ENCODE measurements at places on chromosomes 12 and 14.
A peak's percentile ranks its signal among the peaks of the same experiment; 100 is the strongest.

- DNase-seq, result no peak
Measured at GRCh38 chr12:54007538-54008259, 1.1 kb upstream of the HOXC8 start.

- DNase-seq, result no peak
Measured at GRCh38 chr12:95661360-95661759, 110.1 kb upstream of the USP44 start.

DNA sequence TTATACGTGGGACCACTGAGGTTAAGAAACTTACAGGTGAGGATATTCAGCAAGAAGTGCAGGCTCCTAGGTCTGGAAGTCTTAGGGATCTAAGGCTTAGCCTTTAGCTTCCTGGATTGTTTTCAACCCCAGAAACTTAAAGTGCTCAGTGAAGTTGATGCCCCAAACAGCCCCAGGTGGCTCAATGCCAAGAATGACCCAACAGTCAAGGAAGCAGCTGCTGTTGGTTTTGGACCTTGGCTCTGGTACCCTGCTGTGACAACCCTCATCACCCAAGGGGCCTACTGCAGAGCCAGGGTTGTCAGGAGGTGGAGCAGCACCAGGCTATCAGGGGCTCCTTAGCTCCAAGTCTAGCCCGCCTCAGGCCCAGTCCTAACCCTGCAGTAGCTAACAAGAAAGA is 36.8 kb downstream of the VDR start:
- DNase-seq, result no peak

- DNase-seq, result peak; percentile 74
Measured at GRCh38 chr12:110846615-110847566, at the start of gene CCDC63. Gene CCDC63 (plus strand): TSS chr12:110846987. CDS start chr12:110852955, 5,968 bp downstream.

DNA sequence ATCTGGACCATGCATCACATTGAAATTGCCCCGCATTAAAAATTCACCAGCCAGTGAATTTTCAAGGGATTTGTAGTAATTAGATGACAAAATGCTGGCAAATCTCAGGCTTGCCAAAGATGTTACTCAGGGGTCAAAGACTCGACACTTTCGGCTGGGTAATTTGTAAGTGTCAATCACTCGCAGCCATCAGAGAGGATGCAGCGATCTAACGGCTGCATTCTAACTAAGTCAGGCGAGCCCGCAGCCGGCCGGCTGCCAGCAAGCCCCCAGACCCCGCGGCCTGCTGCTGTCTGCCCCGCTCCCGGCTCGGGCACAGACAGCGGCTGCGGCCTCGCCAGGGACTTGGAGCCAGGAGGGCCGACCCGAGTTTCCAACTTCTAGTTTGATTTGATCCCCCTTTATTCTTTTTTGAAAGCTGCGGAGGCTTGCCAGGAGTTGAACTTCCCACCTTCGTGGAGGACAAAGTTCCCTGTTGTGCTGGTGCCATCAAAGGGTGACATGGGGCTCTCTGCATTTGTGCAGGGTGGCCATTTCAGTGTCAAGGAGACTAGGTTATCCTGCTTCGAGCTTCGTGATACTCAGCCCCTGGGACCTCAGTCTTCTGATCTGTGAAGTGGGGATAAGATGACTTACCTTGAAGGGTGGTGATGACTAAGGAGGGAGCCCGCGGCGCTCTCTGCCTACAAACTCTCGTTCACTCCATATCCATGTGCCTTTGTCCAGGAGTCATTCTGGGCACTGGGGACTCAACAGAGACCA is 169.9 kb downstream of the RBM19 start:
- no peak for DNase-seq

DNA sequence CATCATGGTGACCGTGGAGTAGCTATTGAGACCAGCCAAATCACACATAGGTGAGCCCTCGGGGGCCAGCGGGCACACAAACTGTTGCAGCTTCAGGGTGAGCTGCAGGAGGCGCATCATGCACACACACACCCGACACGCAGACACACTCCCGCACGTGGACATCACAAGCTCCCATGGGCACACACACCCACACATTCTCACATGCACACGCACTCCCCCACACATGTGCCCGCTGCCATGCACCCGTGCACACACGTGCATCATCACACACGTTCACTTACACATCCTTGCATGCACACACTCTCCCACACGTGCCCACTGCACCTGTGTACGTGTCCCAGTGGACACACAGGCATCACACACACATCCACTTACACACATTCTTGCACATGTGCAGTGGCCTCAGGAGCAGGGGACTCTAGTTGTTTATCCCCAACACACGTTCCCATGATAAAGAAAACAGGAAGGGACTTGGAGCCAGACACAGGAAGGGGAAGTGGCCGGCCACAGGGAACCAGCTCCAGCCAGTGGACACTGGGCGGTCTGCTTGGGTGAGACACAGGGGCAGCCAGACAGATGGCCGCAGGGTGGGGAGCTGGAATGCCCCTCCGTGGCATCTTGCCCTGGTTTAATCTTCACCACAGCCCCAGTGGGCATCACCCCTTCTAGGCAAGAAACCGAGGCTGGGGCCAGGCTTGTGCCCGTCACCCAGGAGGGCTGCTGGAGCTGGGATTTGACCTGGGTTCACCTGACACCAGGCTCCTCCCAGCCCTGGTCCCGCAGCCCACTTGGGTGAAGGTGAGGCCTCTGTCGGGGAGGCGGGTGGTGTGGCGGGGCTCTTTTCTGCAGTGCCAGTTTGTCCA is 49.7 kb downstream of the CYP46A1 start:
- DNase-seq, result no peak

- peak; percentile 93 for DNase-seq
Measured at GRCh38 chr14:99971087-99971940, 93.9 kb upstream of the EVL start.

DNA sequence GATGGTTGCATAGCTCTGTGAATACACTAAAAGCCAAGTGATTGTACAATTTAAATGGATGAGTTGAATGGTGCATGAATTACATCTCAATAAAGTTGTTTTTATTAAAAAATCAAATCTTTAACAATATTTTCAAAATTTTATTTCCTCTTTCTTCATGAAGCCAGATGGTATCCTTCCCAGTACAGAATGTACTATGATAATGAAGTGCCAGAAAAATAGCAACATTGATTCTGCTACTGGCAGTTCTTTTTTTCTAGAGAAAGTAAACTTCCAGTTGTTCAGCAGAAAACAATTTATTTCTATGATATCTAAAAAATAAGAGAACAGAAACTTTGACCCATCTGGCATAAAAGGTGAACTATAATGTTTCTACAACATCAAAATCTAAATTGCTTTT is 61.5 kb downstream of the SLC2A13 start:
- DNase-seq, result no peak

DNA sequence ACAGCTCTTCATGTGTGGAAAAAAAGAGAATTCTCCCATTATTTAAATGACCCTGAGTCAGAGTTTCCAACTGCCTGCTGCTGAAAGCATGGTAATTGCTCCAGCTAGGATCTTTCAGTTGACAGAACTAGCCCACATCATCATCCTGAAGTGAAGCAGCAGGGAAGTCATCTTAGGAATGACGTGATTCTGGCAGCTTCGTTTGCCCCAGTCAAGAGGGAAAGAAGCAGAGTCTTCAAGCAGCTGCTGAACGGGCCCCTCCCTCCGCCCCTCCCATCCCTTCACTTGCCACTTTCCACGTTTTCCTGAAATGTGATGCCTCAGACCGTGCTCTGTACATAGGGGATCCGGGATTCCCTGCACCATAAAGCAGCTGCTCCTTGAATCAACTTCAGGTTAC is 455.0 kb upstream of the TMEM132C start:
- DNase-seq, result no peak

- DNase-seq, result peak; percentile 38
Measured at GRCh38 chr14:93984987-93985410, 8.6 kb upstream of the ASB2 start.

DNA sequence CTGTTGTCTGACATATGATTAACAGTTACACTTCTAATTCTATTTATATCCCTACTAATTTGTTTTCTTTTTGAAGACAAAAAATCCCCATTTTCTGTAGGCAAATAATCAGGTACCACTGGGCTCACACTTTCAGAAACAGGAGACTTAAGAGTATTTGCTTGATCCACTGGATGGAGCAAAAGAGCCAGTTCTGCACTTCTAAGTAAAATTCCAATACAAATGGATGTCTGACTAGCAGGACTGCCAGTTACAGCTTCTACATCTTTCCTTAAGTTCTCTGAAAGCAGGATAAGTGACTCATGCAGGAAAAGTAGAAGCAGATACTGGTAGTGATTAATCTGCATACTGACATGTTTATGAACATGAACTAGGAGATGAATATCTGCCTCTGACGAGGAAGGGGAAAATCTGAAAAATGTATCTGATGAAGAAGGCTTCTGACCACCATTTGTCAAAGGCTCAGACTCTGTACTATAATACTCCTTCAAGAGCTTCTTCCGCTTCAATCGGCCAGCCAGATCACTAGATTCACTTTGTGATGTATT is 73.8 kb upstream of the ANKS1B start:
- no peak for DNase-seq

GRCh38 chr12:120241561-120242274 is 23.8 kb downstream of the PXN start:
- no peak for DNase-seq

DNA sequence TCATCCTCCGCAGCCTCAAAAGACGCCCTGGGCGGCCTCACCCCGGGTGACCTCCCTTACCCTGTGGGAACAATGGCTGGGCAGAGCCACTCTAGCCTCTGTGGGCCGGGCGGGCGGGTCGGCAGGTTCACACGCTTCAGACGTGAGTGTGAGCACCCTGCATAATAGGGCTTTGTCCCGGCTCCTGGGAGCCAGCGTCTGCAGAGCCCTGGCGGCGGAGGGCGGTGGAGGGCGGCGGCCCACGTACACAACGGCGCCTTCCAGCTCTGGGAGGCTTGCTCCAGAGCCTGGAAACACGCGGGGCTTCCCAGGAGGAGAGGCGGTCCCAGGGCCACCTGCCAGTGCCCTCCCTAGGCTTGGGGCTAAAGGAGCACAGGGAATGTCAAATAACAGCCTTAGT is 205.6 kb downstream of the BCL11B start:
- DNase-seq, result no peak

GRCh38 chr14:82776958-82777357 is 1243.3 kb upstream of the SEL1L start:
- DNase-seq, result no peak

- DNase-seq, result peak; percentile 7
Measured at GRCh38 chr12:21456291-21456780, 18.9 kb downstream of the PYROXD1 start.

- no peak for DNase-seq
Measured at GRCh38 chr12:42804928-42805327, 215.4 kb upstream of the PRICKLE1 start.

DNA sequence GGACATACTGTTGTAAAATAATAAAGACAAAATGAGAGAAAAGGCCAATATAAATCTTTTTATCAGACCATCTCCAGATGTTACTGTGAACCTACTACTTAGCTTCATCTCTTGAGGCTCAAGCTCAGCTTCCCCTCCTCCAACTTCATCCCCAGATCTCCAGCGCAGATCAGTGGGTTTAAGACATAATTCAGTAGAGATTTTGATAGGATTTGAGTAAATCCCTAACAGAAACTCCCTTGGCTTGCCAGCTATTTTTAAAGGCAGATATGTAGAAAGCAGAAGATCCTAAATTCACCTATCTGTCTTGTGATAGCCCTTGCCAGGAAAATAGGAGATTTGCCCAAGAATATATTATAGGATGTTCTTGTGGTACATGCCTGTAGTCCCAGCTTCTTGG is 236.7 kb downstream of the FBXL14 start:
- DNase-seq, result no peak

- DNase-seq, result peak; percentile 86
Measured at GRCh38 chr12:113152835-113153814, 3.6 kb downstream of the CFAP73 start.

DNA sequence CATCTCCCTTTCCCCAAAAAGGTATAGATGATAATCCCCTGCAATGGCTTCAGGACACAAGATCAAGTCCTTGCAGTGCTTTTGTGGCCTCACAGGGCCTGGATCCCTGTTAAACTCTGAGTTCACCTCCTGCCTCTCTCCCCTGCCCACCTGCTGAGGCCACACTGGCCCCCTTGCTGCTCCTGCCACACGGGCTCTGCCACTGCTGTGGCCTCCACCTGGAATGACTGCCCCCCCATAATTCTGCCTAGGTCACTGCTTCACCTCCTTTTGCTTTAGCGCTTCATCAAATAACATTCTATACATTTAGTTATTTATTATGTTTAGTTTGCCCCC is 653 bp upstream of the IFI27 start:
- DNase-seq, result no peak

- DNase-seq, result no peak
Measured at GRCh38 chr12:115049614-115050013, 365.6 kb upstream of the TBX3 start.

DNA sequence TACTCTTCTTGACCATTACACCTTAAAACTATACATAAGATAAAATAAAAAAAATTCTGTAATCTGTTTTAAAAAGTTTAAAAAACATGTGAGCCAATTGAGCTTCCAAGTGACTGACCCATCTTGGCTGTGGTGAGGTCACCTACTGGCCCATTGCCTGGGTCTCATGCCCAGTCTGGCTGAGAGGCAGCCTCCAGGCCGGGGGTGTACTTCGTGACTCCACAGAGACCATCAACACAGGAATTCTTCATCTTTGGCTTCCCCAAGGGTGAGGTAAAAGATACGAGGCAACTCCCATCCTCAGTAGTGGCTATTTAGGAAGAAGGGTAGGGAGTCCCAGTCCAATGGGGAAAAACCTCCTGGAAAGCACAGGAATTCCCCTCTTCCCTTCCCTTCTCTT is 113.2 kb downstream of the APAF1 start:
- no peak for DNase-seq

- peak; percentile 76 for DNase-seq
Measured at GRCh38 chr14:61698206-61698980, 3.1 kb downstream of the HIF1A start.

DNA sequence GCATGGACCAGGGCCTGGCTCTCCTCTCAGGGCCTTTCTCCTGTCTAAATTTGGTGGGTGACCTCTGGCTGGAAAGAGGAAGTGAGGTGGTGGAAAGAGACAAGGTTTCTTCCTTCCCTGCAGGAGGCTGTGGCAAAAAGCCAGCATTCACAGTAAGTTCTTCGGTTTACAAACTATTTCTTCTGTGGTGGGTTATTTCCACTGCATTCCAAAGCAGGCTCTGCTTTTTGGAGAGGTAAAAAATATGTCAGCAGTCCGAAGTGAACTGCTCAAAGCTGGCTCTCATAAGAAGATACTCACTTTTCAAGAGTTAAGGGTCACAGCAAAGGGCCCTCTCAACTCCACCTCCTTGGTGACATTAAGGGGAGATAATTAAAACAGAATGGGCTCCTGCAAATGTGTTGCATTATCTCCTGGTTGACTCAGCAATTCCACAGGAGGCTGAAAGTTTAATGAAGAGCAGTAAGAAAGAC is 48.9 kb upstream of the POC1B start:
- DNase-seq, result peak; percentile 79

GRCh38 chr12:93904124-93904523 is 226.9 kb downstream of the CRADD start:
- DNase-seq, result no peak

- DNase-seq, result no peak
Measured at GRCh38 chr12:114826244-114826643, 142.3 kb upstream of the TBX3 start.

GRCh38 chr12:56725723-56726102 is 614 bp upstream of the NACA start:
- peak; percentile 22 for DNase-seq

GRCh38 chr14:101511620-101512375 is 49.5 kb upstream of the DIO3 start:
- DNase-seq, result no peak

- no peak for DNase-seq
Measured at GRCh38 chr12:122610911-122611310, 83.9 kb downstream of the KNTC1 start.
